ENCODE measurements at places on chromosomes 1 and 21.

GRCh38 chr1:157115429-157115838 is 15.8 kb upstream of the ETV3L start:
- DNase-seq = no peak

DNA sequence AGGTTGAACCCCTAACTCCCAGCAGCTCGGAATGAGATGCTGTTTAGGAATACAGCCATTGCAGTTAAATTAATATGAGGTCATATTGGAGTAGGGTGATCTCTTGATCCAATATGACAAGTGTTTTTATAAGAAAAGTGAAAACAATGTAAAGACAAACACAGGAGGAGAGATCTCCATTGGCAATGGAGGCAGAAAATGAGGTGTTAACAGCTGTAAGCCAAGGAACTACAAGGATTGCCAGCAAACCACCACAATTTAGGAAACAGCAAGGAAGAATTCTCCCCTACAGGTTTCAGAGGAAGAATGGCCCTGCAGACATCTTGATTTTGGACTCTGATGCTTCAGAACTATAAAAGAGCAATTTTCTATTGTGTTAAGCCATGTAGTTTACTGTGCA is 774.3 kb downstream of the MRPL39 start:
- DNase-seq = no peak

DNA sequence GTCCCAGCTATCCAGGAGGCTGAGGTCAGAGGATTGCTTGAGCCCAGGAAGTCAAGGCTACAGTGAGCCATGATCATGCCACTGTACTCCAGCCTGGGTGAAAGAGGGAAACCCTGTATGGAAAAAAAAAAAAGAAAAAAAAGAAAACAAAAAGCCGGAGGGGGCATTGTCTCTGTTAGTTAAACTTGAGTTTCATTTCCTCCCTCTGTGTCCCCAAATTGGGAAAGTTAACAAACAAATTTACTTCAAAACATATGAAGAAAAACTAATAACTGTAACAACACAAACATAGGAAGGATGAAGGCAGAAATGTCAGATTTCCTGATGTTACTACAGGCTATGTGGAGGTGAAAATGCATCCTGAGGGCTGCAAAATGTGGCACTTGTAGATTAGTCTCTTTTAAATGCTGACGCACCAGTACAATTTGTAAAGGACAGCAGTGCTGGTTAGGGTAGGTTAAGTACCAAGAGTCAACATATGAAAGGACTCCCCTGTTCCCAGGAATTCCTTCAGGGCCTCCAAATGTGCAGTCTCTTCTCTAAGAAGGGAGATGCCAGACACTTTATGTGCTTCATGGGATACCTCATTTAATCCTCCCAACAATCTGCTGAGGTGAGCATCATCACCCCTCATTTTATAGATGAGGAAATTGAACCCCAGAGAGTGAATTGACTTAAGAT is 52.9 kb downstream of the DEGS1 start:
- no peak for DNase-seq

- no peak for DNase-seq
Measured at GRCh38 chr1:53367503-53368313, 39.8 kb upstream of the LRP8 start.

GRCh38 chr1:69139007-69139406 is 428.7 kb upstream of the LRRC7 start:
- DNase-seq = no peak

DNA sequence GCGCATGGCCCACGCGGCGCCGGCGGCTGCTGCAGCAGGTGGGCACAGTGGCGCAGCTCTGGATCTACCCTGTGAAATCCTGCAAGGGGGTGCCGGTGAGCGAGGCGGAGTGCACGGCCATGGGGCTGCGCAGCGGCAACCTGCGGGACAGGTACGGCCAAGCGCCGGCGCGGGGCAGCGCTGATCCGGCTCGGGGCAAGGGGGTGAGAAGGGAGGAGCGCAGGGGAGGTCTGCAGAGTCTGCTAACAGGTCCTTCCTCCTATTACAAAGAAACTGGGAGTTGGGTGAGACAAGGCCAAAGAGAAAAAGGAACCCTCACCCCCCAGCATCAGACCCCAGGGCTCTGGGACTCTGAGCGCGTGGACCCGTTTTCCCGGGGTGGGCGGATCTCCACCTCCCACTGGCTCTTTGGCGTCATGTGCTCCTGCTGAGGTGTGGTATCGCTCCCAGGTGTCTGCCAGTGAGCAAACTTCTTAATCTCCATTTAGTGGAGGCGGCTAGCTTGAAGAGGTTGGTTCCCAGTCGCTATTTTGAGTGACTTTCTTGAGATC is 431 bp downstream of the MTARC1 start:
- no peak for DNase-seq

DNA sequence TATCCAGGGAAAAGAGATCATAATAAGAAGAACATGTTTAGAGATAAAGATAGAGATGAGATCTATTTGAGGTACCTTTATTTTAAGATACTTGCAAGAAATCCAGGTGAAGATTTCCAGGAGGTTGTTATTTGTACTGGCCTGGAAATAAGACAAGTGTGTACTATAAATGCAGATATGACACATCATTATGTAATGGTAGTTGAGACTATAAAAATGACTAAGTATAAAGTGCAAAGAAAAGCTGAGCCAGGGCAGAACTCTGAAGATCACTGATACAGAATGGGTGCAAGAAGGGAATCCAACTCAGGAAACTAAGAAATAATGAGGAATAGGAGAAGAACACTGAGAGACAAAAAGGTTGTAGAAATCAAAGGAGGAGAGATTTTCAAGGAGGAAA is 378.2 kb upstream of the PBX1 start:
- DNase-seq = no peak
